ENCODE measurements at places on chromosomes 4 and X.

- DNase-seq: no peak
Measured at GRCh38 chr4:112513971-112514646, 1.9 kb downstream of the NEUROG2 start.

GRCh38 chr4:47499700-47500099 is 14.6 kb downstream of the ATP10D start:
- DNase-seq: no peak

- no peak for DNase-seq
Measured at GRCh38 chr4:152663203-152664066, 16.4 kb downstream of the TMEM154 start.

- DNase-seq: no peak
Measured at GRCh38 chrX:13511241-13511943, 58.0 kb upstream of the EGFL6 start.

DNA sequence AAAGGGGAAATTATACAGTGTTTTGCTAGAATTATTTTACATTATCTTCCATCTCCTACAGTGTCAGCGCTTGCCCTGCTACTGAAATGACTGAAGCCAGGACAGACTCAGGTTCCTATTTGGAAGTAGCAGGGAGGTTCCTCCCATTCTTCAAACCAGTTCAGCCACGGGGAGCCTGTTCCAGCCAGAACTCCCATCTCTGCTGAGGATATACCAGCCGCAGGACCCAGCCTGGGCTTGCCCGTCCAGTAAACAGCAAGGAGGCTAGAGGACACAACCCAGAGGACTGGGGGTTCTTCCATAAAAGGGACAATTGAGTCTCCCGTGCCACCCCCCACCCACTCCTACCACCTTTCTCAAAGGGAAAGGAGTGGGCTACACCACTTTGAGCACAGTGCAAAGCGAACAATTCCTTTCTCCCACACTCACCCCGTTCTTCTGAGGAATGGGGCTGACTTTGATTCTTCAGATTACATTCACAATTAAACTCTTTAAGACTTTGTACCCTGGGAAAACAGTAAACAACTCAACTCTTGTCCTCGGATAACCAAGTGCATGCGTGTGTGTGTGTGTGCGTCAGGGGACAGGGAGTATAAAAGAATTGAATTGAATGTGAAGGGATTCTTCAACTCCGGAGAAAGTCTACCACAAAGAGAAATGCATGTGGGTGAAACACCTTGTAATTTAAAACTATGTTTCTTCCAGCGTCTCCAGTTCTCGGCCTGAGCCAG is 31.0 kb upstream of the PPARGC1A start:
- DNase-seq: no peak

DNA sequence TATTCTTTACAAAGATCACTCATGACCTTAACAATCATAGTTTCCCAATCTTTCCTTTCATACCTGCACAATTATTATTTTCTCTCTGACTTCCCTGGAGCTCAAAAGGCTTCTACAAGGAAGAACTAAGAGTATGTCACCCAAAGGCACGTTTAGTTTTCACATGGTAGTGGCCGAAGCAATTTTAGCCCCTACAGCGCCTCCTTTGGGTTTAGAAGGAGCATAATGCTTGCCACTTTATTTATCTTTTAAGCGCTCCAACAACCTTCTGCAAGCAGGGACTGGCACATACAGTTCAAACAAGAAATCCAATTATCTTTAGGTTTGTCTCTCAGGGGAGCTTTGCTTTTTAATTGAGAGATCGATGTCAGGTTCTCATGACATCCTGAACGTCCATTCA is 42.0 kb upstream of the IGSF1 start:
- no peak for DNase-seq

- peak; percentile 41 for DNase-seq
Measured at GRCh38 chrX:53441531-53442321, 7.6 kb upstream of the HSD17B10 start.

DNA sequence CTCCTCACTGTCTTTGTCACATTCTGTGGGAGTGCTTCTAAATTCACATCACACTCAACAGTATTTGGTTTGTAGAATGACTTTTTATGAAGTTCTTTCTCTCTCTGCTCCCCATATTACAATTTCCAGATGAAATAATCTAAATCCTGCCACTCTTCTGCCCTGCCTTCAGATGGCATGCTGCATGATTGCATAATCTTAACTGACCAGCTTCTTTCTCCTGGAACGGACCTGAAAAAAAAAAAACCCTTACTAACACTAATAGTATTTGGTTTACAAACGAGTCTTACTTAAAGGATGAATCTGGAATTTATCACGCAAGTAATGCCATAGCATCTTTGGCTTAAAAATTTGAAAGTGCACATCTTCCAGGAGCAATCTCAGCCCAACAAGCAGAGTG is 272.3 kb downstream of the NAF1 start:
- no peak for DNase-seq

GRCh38 chr4:106583567-106583966 is 215.0 kb upstream of the GIMD1 start:
- DNase-seq: no peak

- no peak for DNase-seq
Measured at GRCh38 chr4:128355305-128355704, 67.7 kb upstream of the PGRMC2 start.

DNA sequence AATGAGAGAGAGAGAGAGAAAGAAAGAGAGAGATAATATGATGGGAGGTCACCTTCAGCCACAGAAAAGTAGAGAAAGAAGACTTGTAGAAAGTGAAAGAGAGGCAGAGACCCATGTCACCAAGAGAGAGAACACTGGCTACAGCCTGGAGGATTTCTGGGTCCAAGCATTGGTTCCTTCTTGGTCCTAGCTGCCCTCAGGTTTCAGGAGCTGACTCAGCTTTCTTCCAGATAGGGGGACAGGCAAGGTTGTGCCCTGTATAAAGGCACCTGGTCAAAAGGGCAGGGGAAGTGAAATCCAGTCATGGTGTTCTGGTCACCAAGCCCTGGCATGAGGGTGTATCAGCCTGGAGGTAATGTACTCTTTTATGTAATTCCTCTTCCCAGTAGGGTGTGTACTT is 47.5 kb upstream of the XK start:
- DNase-seq: no peak

DNA sequence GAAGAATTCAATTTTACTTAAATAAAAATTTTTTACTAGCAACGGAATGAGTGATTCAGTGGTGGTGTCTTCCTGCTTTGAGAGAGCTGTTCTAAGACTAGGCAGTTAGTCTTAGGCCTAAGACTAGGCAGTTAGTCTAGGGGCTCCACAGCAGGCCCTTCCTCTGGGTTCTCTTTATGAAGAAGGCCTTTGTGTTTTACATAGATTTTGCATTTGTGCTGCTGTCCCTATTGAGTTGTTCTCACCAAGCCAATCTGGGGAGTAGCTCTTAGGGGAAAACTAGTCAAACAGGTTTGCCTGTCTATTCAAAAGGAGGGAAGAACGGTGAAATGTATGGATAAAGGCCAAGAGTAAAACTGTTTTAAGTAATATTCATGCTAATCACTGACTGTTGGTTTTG is 7.6 kb downstream of the UGT8 start:
- no peak for DNase-seq

GRCh38 chrX:13899607-13900006 is 82.7 kb upstream of the GPM6B start:
- DNase-seq: no peak

- DNase-seq: no peak
Measured at GRCh38 chrX:81120936-81121371, 80.8 kb downstream of the HMGN5 start.

GRCh38 chrX:123749643-123750042 is 16.8 kb upstream of the THOC2 start:
- DNase-seq: no peak

GRCh38 chrX:19758539-19758938 is 128.9 kb downstream of the SH3KBP1 start:
- DNase-seq: no peak

GRCh38 chrX:150163221-150163930 is 199.7 kb upstream of the MAMLD1 start:
- no peak for DNase-seq

DNA sequence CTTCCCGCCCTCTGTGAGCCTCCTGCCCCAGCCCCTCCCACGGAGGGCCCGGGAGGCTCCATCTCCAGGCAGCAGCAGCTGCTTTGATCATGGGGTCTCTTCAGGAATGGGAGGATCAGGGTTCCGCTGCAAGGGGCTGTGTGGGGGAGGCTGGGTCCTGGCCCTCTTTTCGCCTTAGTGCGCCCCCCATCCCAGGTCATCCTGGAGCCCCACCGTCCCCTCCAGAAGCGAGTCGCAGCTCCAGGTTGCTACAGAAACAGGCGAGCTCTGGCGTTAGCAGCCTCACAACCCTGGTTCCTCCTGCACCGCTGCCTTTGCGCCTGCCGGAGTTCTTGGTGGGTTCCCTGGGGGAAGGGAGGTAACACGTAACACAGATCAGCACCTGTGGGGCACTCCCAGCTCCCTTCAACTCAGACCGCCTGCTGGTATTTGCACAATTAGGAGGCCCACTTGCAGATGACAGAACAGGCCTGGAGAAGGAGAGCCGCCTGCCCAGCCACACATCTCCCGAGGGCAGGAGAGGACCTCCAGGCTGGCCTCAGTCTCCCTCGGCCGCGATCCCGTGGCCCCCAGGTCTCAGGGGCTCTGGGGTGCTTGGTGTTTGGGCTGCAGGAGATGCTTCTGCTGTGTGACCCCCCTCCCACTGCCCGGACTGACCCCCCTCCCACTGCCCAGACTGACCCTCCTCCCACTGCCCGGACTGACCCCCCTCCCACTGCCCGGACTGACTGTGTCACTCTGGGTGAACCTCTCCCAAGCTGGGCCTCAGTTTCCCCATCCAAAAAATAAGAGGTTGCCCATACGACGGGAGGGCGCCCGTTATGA is 64.2 kb upstream of the ADRA2C start:
- DNase-seq: no peak

- no peak for DNase-seq
Measured at GRCh38 chr4:110914791-110915190, 291.9 kb upstream of the PITX2 start.

- DNase-seq: no peak
Measured at GRCh38 chrX:105837232-105837631, 14.9 kb downstream of the NRK start.

GRCh38 chr4:183106839-183107238 is 7.8 kb downstream of the WWC2 start:
- DNase-seq: no peak

DNA sequence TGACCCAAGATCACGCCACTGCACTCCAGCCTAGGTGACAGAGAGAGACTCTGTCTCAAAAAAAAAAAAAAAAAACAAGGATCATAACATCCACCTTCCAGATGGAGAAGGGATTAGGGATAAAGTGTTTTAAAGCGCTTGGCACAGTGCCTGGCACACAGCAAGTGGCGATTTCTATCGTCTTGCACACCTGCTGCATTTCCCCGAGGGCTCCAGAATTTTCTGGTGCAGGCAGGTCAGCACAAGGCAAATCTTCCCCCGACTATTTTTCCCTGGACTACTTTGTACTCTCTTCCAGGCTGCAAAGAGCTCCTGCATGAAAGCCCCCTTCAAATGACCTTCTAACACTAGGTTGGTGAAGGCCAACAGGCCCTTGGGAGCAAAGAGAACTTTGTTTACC is 57.3 kb downstream of the APBB2 start:
- no peak for DNase-seq

GRCh38 chr4:77600521-77601451 is 4.8 kb upstream of the CXCL13 start:
- DNase-seq: no peak

DNA sequence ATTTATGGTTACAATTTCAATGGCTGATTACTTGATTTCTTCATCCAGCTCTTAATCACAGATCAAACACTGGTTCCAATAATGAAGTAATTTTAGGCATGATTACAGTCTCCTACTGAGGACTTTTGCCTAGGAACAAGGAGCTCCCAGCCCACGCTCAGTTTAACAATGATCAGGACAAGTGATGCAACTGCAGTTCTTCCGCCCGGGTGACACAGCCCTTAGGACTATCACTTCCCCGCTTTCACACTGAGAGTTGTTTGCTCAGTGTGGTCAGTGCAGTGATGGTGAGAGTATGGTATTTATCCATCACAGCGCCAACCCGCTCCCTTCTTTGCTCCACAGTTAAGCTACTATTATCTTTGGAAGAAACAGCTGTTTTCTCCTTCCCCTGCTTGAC is 203.2 kb upstream of the MBNL3 start:
- no peak for DNase-seq

DNA sequence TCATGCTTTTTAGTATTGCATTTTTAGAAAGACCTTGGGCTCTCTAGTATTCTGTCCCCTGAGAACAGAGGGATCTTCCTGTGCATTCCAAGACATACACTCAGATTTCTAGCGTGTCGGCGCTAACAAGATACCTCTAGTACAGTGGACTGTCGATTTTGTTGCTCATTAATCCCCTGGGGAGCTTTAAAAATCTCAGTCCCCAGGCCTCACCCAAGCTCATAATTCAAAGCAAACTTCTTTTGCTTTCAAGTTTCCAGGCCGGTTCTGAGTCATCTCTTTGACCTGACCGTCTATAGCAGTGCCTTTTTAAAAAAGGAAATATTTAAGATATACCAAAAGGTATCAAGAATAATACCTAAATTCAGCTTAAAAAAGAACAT is 137.0 kb downstream of the AMMECR1 start:
- DNase-seq: no peak

- no peak for DNase-seq
Measured at GRCh38 chrX:105168577-105168976, 51.9 kb downstream of the TEX13A start.

- no peak for DNase-seq
Measured at GRCh38 chr4:151804821-151805220, 44.0 kb upstream of the GATB start.

- DNase-seq: no peak
Measured at GRCh38 chr4:95181996-95182306, 366.8 kb downstream of the UNC5C start.

GRCh38 chr4:76882630-76883029 is 15.3 kb downstream of the SOWAHB start:
- DNase-seq: no peak

All from T-cell (primary cell).